ENCODE measurements at places on chromosomes 1 and 21.
A peak's percentile ranks its signal among the peaks of the same experiment; 100 is the strongest.

DNA sequence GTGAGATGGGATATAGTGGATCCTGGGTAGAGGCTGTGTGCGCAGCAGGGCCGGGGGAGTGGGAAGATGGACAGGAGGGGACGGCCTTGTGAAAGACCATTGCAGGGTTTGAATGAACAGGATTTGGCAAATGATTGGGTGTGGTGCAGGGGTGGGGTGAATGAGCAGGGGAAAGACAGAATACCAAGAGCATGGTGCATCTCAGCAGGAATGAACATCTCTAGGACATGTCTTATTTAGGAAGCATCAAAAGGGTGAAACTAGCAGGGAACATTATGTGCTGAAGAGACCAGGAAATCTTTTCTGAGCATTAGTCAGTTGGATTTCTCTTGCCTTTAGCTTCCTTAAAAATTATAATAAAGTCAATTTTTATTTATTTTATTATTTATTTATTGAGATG, 60.6 kb upstream of the SLC2A1 start:
- DNase-seq = no peak

DNA sequence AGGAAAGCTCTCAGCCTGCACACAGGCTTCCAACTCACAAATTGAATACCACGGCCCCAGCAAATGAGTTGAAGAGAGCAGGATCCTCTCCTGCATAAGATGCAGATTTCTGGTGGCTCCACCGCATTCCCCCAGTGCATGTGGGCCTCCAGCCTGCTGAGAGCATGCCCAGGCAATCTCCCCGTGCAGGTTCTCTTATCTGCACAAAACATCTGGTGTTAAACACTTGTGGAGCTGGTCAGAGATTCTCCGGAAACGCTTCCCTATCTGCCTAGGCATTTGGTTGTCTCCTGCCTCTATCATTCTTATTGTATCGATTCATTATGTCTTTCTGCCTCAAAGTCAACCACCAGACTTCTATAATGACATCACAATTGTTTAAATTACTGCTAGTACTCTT, 1349.0 kb upstream of the B3GALT2 start:
- DNase-seq = peak; percentile 5

DNA sequence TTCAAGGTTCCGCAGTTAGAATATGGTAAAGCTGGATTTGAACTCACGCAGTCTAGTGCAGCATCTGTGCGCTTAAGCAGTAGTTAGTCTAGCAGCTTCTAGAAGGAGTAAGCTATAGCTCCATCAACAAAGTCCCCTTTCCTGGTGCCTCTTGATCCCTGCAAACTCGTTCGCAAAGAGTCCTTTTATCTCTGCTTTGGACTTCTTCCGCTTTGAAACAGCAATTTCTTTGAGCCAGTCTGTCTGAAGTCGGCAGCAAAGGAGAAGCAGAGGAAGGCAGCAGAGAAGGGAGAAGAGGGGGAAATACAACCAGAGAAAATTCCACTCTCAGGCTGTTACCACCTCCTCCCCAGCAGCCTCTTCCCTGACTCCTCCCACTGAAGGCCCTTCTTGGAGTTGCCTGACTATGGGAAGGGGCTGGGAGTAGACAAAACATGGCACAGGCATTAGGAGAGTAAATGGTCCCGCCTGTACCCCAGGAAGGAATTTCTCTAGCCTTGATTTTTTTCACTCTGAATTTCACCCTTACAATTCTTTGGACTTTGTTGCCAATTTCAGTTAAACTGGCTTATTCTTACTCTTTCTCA, 25.9 kb downstream of the HSD3B2 start:
- DNase-seq = no peak

DNA sequence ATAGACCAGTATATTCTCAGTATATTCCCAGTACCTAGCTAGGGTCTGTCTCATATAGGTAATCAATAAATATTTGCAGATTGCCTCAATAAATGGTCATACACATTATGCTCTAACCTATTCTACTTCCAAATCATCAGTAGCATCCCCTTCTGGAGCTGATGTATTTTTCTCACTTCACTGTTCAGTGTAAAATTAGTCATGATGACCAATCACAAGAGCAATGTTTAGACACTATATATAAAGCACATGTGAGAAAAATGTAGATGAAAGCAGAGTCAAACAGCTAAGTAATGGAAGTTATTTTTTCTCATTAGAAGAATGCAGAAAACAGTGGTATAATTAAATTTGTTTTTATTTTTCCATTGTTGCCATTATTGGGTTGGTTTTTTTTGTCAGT, 34.7 kb downstream of the EPRS1 start:
- no peak for DNase-seq

DNA sequence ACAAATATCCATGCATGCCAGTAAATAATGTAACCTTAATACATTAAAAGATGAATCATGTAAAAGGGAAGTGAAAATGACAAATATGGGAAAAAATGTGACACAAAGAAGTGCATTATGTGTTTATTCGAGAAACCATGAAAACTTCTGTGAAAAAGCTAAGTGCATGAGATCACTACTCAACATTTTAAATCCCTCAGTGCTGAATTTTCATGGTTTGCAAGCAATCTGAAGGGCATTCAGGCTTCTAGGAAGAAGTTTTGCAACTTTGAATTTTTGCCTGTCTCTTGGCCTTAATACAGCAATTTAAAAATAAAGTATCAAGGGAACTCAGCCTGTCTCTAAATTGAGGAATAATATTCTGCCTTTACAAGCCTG, 78.2 kb downstream of the MAP3K7CL start:
- DNase-seq = peak; percentile 86

DNA sequence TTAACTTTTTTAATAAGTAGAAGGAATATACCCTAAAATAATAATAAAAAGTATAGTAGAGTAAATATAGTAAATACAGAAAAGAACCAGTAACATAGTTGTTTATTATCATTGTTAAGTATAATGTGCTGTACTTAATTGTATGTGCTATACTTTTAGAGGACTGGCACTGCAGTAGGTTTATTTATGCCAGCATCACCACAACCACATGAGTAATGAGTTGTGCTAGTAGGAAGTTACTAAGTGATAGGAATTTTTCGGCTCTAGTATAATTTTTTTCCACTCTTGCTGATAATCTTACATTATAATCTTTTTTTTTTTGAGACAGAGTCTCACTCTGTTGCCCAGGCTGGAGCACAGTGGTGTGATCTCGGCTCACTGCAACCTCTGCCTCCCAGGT, 71.6 kb downstream of the IVNS1ABP start:
- no peak for DNase-seq

- no peak for DNase-seq
Observed at GRCh38 chr1:36232212-36233095, 8.2 kb downstream of the THRAP3 start.

GRCh38 chr1:221013691-221014660, 134.7 kb downstream of the HLX start:
- DNase-seq = no peak

DNA sequence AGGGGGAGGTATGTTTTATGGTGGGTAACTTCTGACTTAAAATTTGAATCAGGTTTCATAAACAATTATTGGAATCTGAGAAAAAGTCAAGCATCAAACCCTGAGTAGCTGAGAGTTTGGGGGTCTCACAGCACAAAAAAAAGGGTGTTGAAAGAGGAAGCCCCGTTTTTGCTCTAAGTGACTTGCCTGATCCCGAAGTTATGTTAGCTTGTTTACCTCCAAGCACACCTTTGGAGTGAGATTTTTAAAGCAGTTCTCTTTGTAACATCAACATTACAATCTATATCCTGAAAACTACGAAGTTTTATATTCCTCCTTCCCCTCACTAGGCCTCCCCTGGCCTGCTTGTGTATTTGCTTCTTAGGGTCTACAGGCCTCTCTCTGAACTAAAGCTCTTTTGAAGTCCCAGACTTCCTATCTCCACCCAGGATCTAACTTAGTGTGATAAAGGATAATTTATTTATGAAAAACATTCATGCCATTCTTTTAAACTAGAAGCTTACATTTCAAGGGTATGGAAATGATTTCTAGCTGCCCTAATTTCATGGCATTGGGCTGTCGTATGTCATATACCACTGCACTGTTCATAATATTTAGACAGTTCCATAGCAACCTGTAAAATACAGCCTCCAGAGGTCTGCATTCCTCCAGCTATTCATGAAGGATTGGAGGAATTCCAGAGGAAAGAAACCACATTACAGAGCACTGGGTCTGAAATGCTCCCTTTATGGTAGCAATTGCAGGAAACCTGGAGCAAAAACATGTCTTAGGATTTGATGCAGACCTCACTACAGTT, 36.1 kb upstream of the RGS1 start:
- peak; percentile 97 for DNase-seq

GRCh38 chr1:94257444-94257843, 20.1 kb upstream of the ARHGAP29 start:
- DNase-seq = no peak

DNA sequence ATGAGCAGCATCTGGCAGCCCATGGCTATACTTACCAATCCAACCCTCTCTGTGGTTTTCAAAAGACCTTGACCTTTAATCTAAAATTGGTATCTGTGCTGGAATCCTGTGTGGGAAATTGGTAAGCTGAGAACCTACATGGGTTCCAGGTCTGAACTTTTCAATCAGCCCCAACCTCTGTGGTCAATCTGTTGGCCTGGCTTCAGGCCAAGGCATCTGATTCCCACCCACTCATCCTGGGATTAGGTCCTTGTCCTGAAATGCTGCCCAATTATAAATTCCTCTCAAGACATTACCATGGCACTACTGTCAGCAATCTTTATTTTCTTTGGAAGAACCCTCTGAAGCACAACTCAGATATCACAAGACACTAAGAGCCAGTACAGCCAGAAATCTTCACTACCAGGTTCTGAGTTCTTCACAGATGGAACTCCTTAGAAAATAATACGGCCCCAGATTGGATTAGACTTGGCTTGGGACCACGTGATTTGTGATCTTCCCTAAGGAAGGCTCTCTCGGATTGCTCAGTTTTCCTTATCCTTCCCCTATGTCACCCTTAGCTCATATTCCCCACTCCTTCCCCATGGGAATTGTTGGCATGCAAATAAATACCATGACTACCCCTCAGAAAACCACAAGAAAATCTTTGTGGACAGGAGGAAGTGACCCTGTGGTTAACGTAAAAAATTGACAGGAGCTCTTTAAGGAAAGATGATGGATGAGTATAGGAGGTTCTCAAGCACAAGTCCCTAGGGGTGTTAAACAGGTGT, 207.9 kb upstream of the ST6GALNAC5 start:
- DNase-seq = peak; percentile 13

DNA sequence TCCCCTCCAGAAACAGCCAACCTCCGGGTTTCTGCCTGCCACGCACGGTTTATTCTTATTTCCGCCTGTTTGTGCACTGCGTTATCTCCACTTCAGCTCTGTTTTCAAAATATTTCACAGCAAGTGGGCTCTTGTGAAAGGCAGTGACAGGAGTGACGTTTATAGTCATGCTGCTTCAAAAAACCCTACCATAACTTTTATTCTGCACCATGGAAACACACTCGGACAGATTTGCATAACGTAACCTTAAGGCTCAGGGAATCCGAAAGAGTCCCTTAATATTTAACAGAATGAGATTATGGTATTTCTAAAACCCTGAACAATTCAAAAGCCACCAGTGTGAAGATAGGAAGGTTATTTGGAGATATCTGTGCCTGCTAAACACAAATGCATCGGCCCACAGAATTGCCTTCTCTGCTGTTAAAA, 782 bp upstream of the SDE2 start:
- DNase-seq = no peak

DNA sequence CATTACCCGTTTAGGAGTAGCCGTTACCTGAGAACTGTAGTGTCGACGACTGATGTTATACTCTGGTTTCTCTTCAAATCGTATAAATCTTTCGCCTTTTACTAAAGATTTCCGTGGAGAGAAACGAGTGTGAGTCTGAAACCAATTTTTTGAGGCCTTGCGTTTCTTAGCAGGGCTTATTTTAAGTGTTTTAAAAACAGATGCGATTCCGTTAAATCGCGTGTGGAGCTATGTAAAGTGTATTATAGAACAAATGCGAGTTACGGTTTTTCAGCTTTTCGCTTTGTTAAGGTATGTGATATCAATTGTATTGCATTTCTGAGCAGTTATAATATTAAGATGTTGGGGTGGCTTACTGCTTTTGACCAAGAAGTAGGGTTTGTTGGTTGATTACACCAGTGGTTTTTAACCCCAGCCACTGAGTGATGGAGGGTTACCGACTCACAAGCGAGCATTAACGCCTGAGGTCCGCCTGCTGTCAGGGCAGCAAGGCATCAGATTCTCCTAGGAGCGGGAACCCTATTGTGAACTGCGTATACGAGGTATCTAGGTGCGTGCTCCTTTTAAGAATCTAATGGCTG, 18.0 kb downstream of the KIAA2013 start:
- DNase-seq = peak; percentile 98

GRCh38 chr1:202567738-202568137, 142.5 kb downstream of the SYT2 start:
- DNase-seq = no peak

DNA sequence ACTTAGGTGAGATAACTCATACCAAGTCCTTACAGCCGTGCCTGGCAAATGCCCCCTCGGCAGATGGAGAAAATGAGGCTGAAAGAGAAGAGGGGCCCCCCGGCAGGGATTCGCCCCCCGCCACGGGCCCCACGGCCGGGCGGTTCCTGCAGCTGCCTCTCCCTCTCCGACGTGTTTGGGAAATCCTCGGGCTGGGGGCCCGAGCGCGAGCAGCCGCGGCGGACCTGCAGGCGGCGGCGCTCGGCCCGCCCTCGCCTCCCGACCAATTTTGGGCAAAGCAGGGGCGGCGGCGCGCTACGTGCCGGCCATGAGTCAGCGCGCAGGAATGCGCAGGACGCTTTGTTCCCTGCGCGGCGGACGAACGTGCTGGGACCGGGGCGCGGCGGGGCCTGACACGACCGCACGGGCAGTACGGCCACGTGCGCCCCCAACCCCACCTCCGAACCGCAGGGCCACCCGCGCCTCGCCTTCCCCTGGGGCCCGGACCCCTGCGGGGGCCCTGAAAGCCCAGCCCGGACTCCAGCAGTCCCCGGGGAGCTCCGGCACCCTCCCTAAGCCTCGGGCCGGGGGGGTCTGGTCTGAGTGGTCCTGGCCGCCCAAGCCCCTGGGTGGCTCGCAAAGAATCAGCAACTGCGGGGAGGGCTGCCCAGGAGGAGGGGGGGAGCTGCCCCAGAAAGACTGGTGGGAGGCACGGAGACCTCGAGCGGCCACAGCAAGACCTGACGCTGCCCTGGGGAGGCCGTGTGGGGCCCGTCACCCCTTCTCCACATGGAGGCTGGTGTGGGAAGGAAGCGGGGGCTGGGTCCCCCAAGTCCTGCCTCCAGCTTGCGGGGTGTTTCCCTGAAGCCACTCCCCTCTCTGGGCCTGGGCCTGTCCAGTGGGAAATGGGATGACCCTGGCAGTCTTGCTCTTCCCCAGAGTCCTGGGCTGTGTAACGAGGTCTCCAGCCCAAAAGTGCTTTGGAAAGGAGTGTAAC, 11.9 kb upstream of the EDN2 start:
- DNase-seq = peak; percentile 79

- no peak for DNase-seq
Observed at GRCh38 chr1:41469706-41470105, 14.8 kb downstream of the EDN2 start.

- DNase-seq = no peak
Observed at GRCh38 chr21:37904856-37905255, 11.4 kb downstream of the KCNJ6 start.

- no peak for DNase-seq
Observed at GRCh38 chr1:156097499-156098178, 15.4 kb upstream of the MEX3A start.

GRCh38 chr1:232949636-232950196, 695 bp upstream of the NTPCR start:
- DNase-seq = no peak

Measured in fibroblast of skin of left biceps (primary cell).